ENCODE measurements at places on chromosomes 5 and 9.

DNA sequence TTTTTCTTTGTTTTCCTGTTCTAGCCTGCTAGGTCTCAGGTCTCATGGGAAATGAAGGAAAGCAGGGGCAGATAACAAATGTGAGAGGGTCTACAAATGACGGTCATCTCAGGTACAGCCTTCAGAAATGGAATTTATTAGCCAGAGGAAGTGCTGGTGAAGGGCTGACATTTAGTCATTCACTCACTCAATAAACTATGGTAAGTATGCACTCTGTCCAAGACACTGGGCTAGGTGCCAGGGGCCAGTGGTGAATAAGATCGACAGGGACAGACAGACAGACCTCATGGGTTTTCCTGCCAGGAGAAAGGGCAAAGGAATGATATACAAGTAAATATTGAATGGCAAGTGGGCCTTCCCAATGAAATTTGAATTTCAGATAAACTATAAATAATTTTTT lies 6.3 kb downstream of the PDE6A start:
- DNase-seq: no peak

DNA sequence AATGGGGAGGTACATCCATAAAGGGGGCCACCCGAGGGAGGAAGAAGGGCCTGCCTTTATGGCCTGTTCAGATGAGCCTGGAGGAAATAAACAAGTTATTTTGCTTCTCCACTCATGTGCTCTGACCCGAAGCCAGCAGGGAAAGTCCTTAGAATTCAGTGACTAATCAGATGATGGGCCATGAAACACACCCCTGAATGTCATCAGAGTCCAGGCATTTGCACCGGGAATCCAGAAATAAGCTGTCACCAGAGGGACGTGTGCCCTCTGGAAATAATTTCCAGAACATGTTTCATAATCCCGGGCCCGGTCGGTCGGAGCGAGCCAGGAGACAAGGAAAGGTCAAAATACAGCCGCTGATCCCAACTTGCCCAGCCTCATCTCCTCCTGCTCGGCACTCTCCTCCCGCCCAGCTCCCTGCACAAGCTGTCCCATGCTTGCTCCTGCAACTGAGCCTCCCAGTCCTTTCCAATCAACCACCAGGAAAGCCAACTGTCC lies 73.6 kb upstream of the ZNF622 start:
- no peak for DNase-seq

DNA sequence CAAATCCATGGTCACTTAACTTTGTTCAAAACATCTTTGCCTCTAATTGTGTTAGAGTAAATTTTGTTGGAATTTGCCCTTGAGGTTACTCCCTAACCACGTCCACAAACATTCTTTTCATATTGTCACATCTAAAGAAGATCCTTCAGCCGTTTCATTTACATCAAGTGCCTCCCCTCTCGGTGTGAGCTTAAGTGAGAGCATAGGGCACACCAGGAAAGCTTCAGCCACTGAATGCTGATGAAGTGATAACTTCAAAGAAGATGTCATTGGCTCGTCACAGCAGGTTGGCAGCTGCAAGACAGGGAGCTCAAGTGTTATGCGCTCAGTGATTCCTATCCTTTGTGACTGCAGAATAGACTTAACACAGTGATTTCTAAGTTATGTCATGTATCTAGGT lies 49.6 kb upstream of the ADAMTS19 start:
- DNase-seq: no peak

DNA sequence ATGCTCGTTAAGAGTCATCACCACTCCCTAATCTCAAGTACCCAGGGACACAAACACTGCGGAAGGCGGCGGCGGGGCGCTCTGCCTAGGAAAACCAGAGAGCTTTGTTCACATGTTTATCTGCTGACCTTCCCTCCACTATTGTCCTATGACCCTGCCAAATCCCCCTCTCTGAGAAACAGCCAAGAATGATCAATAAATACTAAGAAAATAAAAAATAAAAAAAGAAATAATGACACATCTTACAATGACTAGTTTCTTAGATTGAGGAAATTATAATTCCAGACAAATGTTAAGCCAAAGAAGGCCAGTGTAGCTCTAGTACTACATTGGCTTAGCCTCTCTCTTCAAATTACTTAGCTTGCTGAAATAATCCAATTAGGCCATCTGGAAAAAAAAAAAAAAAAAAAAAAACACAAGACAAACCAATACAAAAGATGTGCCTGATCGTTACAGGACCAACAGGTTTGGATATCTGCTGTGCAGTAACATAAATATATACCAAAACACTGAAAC lies 58.0 kb downstream of the ANXA2R start:
- DNase-seq: no peak

DNA sequence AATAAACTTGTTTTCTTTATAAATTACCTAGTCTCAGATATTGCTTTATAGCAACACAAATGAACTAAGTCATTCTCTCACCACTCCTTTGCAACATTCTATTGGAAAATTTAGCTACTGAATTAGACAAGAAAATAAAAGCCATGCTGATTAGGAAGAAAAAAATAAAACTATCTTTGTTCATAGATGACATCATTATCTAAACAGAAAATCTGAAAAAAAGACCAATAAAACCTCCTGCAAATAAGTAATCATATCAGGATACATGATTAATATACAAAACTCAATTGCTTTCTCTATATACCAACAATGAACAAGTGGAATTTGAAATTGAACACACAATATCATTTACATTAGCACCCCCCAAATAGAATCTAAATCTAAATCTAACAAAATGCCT lies 455.3 kb upstream of the KIF2A start:
- DNase-seq: no peak

DNA sequence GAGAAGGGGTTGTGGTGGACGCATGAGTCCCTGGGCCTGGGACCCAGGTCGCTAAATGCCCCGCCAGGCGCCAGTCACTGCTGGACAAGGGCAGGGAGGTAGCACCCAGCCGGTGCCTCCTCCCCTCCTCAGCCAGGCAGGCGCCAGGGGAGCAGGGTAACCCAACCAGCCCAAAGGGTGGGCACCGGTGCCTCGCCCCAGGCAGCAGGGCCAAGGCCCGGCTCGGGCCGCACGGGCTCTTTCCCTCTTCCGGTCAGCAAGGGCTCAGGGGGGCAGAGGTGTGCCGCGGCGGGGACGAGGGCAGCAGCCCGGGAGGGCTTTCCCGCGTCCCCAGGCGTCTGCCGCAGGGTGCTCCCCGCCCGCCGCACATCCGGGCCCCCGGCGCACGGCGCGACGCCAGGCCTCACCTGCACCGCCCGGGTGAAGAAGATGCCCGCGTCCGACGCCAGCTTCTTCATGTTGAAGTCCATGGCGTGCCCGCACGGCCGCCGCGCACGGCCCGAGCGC lies 393 bp downstream of the SH3GLB2 start:
- DNase-seq: peak; percentile 19

GRCh38 chr9:122930541-122931225 lies 629 bp downstream of the ZBTB26 start:
- no peak for DNase-seq

DNA sequence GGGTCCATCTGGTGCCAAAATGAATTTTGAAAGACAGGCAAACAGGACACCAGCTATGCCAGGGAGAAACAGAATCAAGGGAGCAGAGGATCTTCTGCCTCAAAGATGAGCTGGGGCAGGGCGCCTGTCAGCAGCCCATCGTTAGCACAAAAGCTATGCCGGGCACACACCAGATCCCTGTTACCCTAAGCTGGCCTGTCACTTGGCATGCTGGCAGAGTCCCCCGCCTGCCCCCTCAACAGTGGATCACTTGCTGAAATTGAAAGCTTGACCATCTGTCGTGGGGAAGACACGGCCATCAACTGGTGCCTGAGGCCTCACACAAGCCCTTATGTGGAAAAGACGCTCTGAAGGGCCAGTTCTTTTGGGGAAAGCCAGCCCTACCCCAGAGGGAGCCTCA lies 256.4 kb downstream of the EBF1 start:
- no peak for DNase-seq

GRCh38 chr5:90020575-90021538 lies 388.7 kb downstream of the CETN3 start:
- DNase-seq: no peak

DNA sequence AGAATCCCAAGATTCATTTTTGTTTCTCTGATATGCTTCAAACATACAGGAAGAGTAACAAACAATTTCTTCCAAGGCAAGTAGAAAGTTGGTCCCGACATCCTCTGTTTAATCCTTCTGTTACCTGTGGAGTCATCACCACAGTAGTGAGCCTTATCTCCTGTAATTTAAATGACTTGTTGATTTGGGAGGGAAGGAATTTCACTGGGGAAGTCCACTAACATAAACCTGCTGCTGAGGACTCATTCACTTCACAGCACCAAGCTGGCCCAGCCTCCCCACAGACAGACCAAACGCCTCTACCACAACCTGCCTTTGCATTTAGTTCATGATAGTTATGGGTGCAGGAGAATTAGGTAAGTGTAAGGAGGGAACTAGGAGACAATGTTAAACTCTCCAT lies 63.2 kb downstream of the PRKACG start:
- DNase-seq: no peak

- no peak for DNase-seq
Observed at GRCh38 chr9:134193912-134194535, 29.7 kb upstream of the RNU6ATAC start.

DNA sequence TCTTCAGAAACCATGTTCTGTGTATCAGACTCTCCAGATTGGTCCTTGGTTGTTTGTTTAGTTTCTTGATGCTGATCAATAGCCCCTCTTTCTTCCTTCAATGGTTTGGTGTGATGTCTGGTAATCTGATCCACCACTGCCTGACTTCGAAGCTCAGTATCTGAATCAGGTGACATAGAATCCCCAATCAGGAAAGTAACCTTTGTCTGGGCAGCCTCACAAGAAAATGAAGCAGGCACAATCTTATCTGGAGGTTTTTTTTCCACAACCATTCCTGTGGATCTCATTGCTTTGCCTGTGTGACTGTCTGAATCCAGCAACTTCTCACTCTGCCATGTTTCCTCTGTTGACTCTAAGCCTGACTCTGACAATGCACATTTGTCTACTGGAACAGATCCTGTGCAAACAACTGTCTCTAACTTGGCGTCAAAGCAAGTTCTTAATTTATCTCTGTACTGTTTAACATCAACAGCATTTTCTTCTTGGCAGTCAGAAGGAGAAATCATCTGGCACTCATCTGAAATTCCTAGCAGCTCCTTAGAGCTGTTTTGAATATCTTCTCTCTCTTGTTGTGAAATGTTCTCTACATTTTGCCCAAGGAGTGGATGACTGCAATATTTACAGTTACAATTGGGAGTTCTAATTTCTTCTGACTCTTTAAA lies 37.1 kb upstream of the RAPGEF6 start:
- DNase-seq: no peak

- DNase-seq: no peak
Observed at GRCh38 chr5:179192185-179192890, 132.2 kb downstream of the ZNF354C start.

GRCh38 chr9:121359351-121360294 lies 10.4 kb downstream of the STOM start:
- DNase-seq: no peak

DNA sequence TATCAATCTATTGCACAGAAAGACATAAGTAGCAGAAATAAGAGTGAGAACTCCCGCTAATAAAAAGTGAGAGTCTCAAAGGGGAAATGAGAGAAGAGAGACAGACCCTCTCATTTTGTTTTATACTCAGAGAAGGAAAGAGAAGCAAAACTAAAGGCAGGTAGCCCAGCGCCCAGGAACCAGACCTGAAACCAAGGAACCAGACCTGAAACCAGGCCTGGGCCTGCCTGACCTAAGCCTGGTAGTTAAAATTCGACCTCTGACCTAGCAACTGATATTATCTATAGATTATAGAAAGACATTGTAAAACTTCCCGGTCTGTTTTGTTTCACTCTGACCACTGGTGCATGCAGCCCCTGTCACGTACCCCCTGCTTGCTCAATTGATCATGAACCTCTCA lies 134.5 kb upstream of the SEMA6A start:
- DNase-seq: no peak

DNA sequence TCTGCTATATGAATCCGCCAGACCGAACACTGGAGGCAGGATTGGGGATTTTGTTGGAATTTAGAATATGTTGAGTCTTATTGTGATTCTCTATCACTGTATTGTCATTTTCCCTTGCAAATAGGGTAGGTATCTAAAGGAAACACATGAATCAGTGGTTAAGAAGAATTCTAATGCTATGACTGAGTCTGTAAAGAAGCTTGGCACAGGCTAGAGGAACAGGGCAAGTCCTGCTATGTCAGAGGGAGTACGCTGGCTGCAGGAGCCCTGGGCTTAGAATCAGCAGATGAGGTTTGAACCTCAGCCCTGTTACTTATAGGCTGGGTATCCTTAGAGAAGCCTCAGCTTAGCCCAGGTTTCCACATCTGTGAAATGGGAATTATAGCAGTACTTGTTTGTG lies 198.1 kb downstream of the NR3C1 start:
- DNase-seq: no peak

- no peak for DNase-seq
Observed at GRCh38 chr5:163867324-163867723, 361.9 kb downstream of the MAT2B start.

GRCh38 chr5:75058986-75059535 lies 6.7 kb upstream of the GCNT4 start:
- DNase-seq: no peak

DNA sequence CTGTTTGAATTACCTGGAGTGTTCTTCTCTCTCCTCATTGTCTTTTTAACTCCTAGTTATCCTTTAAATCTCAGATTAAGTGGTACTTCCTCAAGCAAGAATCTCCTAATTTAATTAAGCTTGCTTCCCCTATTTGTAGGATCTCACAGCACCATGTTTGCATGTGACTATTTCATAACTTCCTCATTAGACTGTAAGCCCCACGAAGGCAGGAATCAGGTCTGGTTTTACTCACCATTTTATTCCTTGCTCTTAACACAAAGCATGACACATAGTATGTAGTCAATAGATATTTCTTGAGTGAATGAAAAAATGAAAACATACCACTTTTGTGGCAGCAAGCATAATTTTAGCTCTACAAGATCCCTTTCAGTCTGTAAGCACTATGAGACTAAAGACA lies 1.3 kb upstream of the ERMP1 start:
- no peak for DNase-seq

DNA sequence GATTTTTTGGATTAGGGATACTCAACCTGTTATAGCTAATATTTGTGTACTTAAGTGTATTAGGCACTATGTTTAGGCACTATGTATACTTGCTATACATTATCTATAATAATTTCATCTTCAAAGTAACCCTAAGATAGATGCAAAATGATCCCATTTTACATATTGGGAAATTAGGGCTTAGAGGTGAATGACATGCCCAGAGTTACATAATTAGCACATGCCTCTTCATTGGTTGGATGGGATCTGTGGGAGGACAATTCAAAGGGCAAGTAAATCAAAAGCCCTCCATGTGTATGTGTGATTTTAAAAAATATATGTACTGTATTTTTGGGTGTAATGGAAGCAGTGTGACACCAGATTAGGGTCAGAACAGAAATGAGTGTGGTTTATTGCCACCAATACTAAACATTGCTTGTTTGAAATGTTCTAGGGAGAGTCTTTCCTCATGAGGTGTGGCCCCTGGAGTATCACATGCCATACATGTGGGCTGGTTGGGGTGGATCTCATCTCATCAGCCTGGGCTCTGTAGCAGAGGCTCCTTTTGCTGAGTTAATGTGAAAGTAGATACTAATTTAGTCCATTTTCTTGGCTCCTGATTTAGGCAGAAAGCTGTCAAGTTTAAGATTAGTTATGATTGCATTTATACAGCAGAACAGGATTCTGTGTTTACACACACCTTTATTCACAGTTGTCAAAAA lies 5.5 kb downstream of the C9orf85 start:
- DNase-seq: no peak

- no peak for DNase-seq
Observed at GRCh38 chr5:172870291-172870714, 36.3 kb downstream of the ERGIC1 start.

Measured in activated CD8-positive, alpha-beta memory T cell treated with anti-CD3 and anti-CD28 coated beads for 1 hour (primary cell).